ENCODE measurements at places on chromosomes 6 and 20. TPM values are rescaled to one million over a fixed set of nuclear protein-coding genes. Genes with fewer than 3 reads are reported as not detected.

DNA sequence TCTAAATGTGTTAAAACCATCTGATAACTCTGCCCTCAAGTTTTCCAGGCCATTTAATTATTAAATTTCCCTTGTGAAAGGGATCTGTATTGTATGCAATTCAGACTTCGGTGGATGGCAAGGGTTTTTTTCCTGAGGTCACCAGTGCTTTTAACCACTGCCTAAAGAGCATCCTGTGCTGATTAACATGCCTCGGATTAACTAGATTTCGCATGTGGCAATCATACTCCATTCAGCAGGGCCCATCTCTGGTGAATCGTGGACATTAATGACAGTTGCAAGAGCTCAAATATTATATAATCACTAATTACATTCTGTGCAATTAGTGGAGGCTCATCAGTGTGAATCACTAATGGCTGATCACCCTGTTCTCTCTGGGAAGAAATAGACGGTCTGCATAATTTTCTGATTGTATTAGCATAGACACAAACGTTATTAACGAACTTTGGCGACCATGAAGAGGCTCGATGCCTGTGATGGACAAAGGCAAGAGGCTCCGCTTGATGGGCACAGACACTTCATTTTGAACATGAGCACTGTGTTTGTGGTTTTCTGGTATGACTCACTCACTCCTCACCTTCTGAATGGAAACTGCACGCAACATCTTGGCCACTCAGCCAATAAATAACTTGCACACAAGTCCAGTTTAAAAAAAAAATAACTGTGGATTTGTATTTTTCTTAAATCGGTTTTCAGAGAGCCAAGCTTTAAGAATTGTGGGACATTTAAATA, 31.4 kb downstream of the LINC00237 start:
- peak; percentile 85 for DNase-seq

Gene SENP6
- 67.4 TPM for total RNA-seq

Gene EPB41L1
- 8.5 TPM for total RNA-seq

GRCh38 chr6:127338936-127339335, 4.5 kb downstream of the ECHDC1 start:
- DNase-seq = no peak

DNA sequence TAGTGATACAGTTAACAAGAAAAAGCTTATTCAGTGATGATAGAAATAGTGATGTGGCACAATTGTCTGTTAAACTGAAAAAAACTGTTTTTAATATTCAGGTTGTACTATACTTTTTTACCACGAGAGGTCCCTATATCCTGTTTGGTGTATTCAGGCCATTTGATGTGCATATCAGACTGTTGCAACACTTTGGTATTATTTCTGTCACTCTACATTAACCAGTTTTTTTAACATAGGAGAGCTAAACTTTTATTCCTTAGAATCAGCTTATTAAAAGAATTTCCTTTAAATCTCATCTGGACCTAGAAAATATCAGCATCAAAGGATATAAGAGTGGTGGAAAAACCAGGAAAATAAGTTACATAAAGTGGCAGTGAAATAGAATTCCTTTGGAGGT, 36.8 kb downstream of the TSPYL4 start:
- DNase-seq = peak; percentile 5

Gene MYLK2
- total RNA-seq = 3.0 TPM

Gene HLA-DOB
- total RNA-seq = not detected

DNA sequence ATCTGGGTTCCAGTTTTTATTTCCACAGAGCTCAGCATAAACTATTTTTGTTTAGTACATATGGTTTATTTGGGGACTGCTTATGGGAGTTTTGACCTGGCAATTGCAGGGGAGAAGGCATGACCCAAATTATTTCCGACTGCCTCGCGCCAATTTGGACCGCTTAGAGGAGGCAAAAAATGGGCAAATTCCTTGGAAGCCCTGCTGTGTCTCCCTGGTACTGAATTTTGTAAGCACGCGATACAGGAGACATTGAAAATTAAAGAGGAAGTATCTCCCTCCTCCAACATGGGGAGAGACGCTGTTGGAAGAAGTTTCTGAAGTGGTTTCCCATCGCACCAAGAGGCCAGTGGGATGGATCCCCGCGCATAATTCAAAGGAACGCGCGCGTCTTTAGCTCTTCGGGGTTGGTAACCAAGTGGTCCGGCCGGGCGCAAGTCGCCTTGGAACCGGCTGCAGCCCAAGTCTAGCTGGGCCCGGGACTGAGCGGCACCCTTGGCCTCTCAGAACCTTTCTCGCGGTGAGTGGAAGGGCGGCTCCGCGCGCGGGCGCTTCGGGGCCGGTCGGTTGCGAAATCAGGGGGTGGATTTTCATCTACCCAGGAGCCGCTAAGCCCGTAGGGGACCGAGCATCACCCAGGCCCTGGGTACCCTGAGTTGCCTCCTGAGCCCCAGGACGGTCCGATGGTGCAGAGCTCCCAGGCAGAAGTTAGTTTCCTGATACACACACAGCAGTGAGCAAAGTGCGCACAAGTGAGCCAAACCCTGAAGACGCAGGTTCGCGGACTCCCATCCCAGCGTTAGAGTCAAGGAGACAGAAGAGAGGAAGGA, 6.2 kb downstream of the NKX2-2 start:
- DNase-seq = no peak

GRCh38 chr20:57555457-57556184, 5.3 kb upstream of the PCK1 start:
- DNase-seq = peak; percentile 29

DNA sequence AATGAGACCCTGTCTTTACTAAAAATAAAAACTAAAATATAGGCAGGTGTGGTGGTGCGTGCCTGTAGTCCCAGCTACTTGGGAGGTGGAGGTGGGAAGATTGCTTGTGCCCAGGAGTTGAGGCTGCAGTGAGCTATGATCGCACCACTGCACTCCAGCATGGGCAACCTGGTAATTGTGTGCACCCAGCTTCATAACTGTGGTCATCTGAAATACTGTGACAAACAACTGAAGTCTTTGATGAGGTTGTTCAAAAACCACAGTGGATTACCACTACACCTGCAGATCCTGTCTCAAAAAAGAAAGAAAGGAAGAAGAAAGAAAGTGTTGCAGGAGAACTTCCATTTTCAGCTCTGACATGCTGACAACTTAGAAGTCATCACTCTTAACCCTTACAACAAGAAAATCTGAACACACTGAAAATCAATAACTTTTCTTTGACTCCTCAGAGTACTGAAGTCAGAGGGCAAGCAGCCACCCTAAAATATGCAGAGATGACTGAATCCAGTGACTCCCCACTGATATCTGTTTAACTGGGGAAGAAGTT, 13.8 kb upstream of the ZBP1 start:
- DNase-seq = no peak

DNA sequence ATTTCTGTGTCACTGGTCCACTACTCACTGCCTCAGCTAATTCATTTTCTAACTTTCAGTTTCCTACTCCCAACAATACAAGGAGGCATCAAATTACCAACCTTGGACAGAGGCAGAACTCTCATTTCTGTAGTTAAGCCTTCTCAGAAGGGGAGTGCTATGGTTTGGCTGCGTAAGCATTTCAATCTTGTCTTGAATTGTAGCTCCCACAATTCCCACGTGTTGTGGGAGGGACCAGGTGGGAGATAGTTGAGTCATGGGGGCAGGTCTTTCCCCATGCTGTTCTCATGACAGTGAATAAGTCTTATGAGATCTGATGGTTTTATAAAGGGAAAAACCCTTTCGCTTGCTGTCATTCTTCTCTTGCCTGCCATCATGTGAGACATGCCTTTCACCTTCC, 22.9 kb downstream of the HLA-DRA start:
- peak; percentile 85 for DNase-seq

DNA sequence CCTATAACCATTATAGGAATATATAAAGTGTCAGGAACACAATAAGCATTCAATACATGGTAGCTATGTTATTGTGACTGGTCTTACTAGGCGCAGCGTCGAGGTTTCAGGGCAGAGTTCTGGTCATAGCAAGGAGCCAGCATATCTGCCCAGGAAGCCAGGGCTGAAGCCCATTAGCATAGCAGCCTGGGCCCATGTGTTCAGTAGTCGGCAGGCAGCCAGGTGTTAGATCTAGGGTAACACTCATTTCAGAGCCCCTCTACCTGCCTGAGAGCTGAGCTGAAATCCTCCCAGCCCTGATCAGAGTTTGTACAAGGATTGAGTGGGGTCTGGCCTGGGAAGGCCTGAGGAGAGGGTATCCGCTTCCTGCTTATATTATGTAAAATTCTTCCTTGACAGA, 32.1 kb downstream of the C20orf173 start:
- no peak for DNase-seq

Gene ABHD16B
- total RNA-seq = not detected

GRCh38 chr6:24925661-24926060, 10.1 kb downstream of the RIPOR2 start:
- DNase-seq = no peak

DNA sequence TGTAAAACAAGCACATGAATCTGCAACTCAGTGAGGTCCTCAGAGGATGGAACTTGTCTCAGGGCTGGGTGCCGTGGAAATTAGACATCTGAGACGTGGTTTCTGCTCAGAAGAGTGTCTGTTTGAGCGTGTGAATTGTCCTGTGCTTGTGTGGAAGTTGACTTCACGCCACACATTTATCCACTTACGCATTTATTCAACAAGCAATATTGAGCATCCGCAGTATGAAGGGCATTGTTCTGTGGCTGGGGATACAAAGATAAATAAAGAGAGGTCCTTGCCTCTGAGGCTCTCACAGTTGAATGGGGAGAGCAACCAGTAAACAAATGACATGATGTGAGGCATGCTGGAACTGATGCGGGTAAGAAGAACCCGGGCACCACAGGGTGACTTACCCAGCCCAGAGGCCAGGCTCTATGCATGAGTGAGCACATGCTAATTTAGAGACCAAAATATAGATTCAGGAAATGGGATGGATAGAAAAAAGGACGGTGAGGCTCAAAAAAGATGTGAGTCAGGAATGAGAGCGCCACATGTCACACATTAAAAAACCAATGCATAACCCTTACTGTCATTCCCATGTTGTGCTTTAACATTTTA, 60.4 kb downstream of the SOBP start:
- no peak for DNase-seq

- no peak for DNase-seq
These were observed 199.7 kb upstream of the UST start for GRCh38 chr6:148547110-148547509.

DNA sequence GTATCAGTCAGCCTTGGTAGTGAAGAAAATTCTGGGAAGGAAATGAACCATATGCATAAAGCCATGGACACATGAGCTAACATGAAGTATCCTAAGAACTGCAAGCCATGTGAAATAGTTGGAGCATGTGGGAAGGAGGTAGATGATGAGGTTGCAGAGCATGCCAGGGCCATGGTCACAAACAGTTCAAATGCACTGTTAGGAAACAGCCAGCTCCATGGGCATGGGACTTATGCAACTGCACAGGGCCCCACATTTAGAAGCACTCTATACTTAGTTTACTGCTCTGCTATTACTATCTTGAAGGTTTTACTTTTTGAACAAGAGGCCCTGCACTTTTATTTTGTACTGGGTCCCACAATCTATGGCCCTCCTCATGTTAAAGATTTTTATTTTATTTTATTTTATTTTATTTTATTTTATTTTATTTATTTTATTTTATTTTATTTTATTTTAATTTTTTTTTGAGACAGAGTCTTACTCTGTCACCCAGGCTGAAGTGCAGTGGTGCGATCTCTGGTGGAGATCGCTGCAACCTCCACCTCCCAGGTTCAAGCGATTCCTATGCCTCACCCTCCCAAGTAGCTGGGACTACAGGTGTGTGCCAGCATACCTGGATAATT, 169.1 kb downstream of the IBTK start:
- no peak for DNase-seq

GRCh38 chr20:40960521-40960956, 68.1 kb upstream of the TOP1 start:
- no peak for DNase-seq

- no peak for DNase-seq
These were observed 8.2 kb upstream of the BCAS4 start for GRCh38 chr20:50786703-50787102.

- no peak for DNase-seq
These were observed 113.6 kb upstream of the MAN1A1 start for GRCh38 chr6:119463081-119463626.

DNA sequence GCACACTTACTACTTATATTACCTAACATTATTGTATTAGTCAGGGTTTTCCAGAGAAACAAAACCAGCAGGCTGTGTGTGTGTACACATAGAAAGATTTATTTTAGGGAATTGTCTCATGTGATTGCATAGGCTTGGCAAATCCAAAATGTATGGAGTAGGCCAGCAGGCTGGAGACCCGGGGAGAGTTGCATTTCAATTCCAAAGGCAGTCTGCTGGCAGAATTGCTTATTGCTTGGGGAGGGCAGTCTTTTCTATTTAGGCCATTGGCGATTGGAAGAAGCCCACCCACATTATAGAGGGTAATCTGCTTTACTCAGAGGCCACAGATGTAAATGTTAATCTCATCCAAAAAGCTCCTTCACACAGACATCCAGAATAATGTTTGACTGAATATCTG, 157.0 kb downstream of the ADGRG6 start:
- no peak for DNase-seq

DNA sequence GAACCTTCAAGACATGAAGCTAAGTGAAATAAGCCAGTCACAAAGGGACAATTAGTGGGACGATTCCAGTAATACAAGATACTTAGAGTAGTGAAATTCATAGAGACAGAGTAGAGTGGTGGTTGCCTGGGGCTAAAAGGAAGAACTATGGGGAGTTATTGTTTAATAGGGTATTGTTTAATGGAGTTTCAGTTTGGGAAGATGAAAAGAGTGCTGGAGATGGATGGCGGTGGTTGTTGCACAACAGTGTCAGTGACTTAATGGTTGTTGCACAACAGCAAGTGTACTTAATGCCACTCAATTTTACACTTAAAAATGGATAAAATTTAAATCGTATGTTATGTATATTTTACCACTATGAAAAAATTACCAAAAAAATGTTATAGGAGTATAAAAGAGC, 209.7 kb upstream of the TENT5A start:
- no peak for DNase-seq

GRCh38 chr6:45946352-45946751, 69.3 kb downstream of the CLIC5 start:
- DNase-seq = peak; percentile 71

- no peak for DNase-seq
These were observed 122.2 kb downstream of the MTFR2 start for GRCh38 chr6:136127873-136128272.

GRCh38 chr6:116268589-116269293, 11.0 kb downstream of the TSPYL1 start:
- peak; percentile 58 for DNase-seq

Gene CST7
- total RNA-seq = not detected

Gene ZNF318
- total RNA-seq = 6.7 TPM

- peak; percentile 60 for DNase-seq
These were observed 244.9 kb downstream of the TSHZ2 start for GRCh38 chr20:53216856-53217576.

GRCh38 chr6:139144490-139145085, 9.7 kb downstream of the HECA start:
- DNase-seq = no peak

DNA sequence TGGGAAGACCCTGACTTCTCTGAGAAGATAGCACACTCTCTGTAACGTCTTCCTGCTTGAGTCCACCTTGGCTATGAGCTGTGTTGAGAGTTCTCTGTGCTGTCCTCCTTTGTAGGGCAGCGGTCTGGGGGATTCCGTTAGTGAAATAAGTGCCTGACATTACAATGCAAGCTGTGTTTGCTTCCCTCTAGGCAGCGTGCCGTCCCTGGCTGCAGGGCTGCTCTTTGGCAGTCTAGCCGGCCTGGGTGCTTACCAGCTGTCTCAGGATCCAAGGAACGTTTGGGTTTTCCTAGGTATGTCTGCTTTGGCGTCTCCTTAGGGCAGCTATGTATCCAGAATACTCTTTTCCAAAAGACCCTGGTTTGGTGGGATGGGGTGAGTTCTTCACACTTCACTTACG, 2.8 kb downstream of the TMEM14C start:
- DNase-seq = no peak

All from Daoy (cell line).